ENCODE measurements at places on chromosomes 6 and 20.
A peak's percentile ranks its signal among the peaks of the same experiment; 100 is the strongest.

DNA sequence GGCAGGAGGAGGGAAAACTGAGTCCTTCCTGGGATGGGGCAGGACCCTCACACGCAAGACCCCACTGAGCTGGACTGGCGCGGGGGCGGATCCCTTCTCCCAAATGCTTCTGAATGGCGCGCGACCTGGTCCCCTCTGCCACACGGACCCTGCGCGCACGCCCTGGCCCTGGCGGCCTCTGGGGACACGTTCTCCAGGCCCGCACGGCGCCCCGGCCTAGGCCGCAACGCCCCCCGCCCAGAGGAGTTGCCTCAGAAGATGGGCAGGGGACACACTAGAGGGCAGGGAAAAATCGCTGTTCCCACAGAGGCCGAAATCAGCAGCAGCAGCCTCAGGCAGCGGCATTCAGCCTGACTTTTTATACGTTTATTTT, 45.2 kb upstream of the OSTM1 start:
- DNase-seq, result no peak

DNA sequence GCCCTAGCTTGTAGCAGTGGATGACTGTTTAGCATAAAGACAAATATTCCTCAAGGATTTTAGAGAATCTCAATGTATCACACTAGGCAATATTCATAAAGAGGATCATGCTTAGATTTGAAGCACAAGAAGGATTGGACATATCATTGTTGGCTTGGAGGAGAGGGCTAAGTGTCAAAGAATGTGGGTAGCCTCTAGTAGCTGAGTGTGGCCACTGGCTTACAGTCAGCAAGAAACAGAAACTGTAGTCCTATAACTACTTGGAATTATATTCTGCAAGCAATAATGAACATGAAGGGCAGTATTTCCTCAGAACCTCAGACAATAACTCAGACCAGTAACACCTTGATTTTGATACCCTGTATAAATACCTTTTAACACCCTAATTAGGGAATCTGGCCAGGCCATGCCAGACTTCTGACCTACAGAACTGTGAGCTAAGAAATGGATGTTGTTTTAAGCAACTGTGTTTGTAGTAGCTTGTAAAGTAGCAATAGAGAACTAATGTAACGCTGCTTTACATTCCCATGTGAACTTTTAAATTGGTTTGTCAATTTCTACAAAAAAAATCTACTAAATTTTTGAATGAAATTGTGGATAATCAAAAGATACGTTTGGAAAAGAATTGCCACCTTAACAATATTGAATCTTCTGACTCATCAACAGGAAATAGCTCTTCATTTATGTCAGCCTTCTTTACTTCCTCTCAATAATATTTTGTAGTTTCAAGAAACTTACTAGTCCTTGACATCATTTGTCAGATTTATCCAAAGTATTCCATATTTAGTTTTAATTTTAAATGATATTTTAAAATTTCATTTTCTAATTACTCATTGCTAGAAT, 65.2 kb upstream of the RSPO3 start:
- no peak for DNase-seq

DNA sequence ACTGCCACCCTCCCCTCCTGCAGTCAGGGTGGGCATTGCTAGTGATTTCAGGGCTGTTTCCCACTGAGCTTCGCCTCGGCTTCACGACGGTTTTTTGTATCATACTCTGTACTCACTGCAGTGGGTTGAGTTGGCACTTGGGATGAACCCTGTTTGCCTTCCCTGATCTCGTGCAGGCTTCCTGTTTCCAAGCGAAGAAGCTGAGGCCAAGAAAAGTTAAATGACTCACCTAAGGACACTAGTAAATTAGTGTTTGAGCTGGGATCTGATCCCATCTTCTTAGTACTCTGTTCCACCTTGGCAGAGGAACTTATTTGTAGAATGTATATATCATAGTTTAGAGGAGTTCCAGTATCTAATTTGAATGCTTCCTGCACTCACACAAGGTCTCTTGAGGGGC, 50.3 kb upstream of the VSTM2L start:
- DNase-seq, result no peak

- DNase-seq, result no peak
These were observed 94.4 kb upstream of the TNFAIP3 start for GRCh38 chr6:137772541-137773250.

DNA sequence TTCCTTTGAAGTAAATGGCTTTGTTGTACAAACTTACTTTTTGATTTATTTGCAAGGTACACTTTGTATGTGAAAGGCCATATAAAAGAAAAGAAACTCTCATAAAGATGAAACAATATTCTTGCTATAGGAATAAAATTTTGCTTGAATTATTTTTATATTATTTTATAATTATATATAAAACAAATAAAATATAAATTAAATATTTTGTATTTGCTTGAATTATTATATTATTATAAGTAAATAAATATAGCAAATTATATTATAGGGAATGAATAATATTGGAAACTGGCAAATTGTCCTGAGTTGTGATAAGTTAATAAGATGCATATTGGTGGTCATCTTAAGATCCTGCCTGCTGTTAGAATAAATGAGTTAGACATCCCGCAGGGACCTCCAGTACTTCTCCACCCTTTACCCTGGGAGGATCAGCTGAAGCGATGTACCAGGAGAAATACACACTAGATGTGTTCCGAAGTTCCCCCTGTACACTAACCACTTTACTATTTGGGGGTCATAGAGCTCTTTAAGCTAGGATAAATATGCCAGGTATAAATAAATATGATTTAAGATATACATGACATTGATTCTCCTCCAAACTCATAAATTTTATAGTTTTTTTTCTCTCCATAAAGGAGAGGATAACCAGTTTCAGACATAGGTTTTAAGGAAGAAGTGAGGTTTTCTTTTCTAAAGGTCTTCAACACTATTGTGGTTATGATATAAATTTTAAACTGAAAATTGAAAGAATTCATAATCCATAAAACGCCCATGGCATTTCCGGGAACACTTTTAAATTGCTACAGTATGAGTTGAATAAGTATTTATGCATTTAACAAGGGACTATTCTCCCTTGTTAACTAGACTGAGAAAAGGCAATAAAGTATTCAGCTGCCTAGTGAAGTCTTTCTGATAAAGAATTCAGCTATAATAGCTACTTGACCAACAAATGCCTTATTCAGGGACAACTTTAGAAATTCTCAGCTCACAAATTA, 486.3 kb upstream of the MARCKS start:
- DNase-seq, result no peak

DNA sequence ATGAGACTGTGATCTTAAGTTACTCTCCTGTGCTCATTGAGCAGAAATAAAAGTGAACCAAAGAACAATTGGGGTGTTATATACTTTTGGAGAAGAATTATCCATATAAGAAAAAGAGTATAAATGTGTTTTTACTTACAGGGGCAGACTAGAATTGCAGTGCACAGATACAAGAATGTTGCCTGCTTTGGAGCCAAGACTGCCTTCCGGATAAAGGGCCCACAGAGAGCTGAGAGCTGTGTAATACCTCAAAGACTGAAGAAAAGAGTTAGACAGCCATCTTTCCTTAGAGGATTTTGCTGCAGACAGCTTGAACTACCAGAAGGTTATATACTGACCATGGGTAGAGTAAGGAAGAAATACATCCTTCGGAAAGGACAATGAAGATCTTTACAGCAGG, 1235.5 kb upstream of the CITED2 start:
- DNase-seq, result no peak

GRCh38 chr6:45665859-45666258, 288.1 kb upstream of the SUPT3H start:
- DNase-seq, result no peak

DNA sequence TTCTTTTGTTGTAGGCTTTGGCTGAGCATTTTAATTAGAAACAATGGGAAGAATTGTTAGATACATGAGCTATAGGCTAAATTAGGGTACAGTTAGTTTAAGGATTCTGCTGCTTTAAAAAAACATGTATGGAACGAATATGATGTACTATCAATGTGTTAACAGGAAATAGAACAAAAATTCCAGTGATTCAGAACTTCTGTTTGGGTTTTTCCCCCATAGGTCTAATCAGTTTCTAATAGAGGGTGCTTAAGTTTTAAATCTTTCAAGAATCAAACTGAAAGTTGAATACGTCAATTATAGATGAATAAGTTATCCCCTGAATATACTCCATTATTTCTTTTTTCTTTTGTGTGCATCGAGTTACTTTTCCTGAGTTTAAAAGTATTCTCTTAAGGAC, 1.9 kb downstream of the TAB2 start:
- DNase-seq, result no peak

DNA sequence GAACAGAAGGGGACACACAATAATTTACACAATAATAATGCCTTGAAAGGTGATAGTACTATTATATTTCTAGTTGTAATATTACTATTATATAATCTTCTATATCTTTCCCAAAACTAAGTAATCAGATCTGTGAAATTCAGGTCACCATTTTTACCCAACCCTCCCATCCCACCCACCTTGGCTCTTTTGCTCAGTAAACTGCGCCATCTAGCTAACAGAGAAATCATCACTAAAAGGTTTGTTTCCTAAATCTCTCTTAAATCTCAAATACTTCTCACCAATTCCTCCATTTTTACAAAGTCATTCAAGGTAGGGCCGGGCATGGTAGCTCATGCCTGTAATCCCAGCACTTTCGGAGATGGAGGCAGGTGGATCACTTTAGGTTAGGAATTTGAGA, 83.4 kb downstream of the CDK19 start:
- no peak for DNase-seq

GRCh38 chr20:33923740-33924139, 70.0 kb upstream of the RALY start:
- no peak for DNase-seq

DNA sequence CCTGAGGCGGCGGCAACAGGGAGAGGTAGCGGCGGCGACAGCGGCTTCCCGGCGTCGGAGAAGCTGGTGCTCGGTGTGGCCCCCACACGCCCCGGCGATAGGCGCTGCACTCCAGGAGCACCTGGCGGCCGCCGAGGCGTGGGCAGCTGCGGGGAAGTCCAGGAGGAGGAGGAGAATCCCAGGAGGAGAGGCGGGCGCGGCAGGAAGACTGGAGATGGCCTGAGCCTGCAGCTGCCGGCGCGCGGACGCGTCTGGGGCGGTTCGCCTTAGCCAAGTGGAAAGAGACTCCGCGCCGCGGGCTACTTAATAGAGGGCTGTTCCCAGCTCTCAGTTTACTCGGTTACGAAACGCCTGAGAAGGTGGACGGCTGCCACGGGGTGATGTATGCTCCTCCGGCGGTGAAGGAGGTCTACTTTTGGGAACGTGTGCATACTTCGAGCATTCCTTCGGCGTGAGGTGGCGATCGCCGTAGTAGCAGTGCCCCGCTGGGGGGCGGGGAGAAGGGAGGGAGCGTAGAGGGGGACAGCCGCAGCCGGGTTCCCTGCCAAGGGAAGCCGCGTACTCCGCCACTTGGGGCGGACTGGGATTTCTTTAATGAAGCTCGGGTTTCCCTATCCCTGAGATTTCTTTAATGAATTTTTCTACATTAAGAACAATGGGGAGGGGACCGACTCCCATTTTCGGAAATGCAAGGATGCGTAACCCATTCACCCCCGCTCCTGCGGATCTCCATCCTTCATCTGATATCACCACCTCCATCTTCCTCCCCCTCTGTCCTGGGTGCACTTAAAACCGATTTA, at the start of gene COL12A1:
TSS of gene COL12A1 (minus strand) at position 278 of the 800 bp plus-strand sequence. CDS start 3,261 bp downstream, outside the sequence.
- DNase-seq, result no peak

GRCh38 chr6:7243179-7243981, 69.6 kb downstream of the SSR1 start:
- DNase-seq, result no peak

GRCh38 chr6:100344761-100345160, 120.0 kb downstream of the SIM1 start:
- no peak for DNase-seq

- DNase-seq, result no peak
These were observed 20.7 kb upstream of the ZNF76 start for GRCh38 chr6:35238843-35239289.

GRCh38 chr20:62745279-62745951, 36.8 kb downstream of the NTSR1 start:
- DNase-seq, result no peak

DNA sequence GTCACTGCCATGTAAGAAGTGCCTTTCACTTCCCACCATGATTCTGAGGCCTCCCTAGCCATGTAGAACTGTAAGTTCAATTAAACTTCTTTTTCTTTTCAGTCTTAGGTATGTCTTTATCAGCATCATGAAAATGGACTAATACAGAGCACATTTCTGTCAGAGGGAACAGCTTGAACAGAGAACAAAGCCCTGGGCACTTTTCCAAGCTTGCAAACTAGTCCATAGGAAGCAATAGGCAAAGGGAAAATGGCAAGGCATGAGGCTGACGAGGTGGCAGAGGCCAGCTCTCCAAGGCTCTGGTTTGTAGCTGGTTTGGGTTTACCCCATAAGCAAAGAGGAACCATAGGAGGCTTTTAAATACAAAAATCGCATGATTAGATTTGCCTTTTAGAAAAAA, 185.1 kb upstream of the HDDC2 start:
- DNase-seq, result no peak

GRCh38 chr20:49283703-49284625, 6.1 kb upstream of the ZNFX1 start:
- no peak for DNase-seq

- peak; percentile 49 for DNase-seq
These were observed 620 bp downstream of the HIVEP1 start for GRCh38 chr6:12012558-12013306.

- DNase-seq, result no peak
These were observed 83.9 kb upstream of the ASCC3 start for GRCh38 chr6:100965067-100965466.

DNA sequence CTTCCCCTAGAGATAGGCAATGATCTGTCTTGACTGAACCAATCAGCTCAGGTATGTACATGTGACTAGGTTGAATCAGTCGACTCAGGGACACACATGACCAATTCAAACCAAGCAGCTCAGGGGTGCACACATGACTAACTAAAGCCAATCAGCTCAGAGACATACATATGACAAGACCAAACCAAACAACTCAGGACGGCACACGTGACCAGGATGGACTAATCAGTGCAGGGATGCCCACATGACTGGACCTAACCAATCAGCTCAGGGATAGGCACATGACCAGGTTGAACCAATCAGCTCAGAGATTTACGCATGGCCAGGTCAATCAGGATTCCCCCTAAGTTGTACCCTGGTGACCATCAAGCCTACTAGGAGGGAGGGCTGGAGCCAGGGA, 310.3 kb downstream of the CDH26 start:
- DNase-seq, result no peak

DNA sequence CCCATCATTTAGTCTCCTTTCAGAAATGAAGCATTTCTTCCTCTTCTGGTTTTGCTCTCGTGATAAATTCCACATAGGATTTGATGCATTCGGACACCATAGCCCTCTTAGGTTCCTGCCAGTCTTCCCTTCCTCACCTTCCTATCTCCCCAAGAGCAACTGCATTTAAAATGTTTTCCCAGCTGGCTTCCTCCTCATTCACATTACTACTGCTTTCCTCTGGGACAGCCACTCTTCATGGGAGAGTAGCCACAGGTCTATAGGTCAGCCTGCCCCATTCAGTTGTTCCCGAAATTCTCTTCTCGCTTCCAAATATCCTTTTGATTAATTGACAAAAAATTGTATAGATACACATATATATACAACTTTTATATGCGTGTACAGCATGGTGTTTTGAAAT, 214.2 kb upstream of the PDE10A start:
- DNase-seq, result no peak
